ENCODE measurements at places on chromosomes 2 and 18.

GRCh38 chr2:121080013-121080772 is 204.8 kb downstream of the TFCP2L1 start:
- DNase-seq = peak; percentile 65

GRCh38 chr18:73355121-73355520 is 487.3 kb upstream of the NETO1 start:
- no peak for DNase-seq

GRCh38 chr2:211479536-211480150 is 923.2 kb downstream of the CPS1 start:
- DNase-seq = no peak

DNA sequence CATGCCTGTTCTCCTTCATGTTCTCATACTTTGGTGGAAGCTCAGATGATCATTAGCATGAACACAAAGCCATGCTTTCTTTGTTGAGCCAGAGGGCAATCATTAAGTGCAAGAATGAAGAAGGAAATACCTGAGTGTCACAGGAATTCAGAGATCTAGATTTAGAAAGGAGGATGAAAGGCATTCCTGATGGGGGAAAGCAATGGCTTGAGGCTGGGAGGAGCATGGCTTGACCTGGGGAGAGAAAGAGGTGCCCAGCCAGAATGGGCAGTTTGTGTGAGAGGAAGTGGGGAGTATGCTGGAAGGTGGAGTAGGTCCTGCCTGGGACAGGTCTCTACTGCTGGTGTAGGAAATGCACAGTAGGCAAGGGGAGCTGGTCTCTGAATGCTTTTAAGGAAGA is 35.1 kb downstream of the SLC4A3 start:
- peak; percentile 63 for DNase-seq

DNA sequence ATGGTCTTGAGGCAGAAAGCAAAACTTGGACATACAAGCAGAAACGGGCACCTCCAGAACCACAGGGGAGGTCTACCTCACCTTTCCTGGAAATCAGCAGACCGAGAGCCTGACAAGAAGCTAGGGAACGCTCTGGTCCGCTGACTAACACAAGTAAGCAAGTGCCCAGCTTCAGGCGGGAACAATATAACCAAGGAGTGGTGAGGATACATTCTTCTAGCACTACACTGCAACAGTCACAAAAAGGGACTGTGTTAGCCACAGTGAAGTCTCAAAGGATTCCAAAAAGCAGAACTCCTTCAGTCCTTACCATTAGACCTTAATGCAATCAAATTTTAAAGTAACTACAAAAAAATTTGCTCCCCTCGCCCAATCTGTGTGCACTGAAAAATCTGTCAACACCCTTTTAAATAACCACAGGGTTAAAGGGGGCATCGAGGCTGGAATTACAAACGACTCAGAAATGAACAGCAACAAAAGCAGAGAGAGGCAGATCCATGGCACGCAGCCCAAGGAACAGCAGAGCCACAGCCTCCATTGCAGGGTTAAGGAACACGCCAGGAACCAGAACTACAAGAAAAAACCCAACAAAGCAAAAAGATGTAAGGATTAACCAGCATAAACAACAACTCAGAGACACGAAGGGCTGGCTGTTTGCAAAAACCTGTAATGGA is 7.1 kb downstream of the THAP4 start:
- DNase-seq = no peak

GRCh38 chr2:69100220-69100723 is 87.3 kb downstream of the ANTXR1 start:
- DNase-seq = no peak

DNA sequence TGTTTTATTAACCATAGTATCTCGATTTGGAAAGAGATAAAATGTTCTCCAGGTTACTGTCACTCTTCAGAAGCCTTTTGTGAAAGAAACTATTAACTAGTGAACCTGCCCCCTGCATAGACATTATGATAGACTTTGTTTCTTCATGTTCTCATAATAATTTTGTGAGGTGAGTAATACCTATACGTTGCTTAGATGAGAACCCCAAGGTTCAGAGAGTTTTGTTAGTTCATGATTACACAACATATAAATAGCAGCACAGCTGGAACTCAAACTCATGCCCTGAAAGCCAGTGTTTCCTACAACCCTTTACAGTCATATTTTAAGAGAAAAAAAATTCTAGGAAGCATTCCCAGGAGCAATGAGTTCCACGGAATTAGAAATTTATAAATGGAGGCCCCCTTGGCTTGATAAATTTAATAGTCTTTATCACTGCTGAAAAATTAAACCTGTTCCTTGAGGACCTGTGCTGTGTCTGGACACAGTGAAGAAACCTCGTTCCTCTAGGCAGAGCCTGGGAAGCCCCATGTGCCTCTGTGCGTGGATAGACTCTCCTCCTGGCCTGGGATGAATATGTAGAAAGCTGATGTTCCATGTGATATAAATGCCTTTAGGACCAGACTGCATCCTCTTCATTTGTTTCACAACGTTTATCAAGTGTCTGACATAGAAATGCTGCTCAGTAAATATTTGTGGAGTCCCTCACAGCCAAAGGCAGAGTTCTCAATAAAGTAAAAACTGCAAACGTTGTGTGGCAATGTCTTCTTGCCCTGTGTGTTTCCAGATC is 1257.0 kb upstream of the GYPC start:
- DNase-seq = no peak

DNA sequence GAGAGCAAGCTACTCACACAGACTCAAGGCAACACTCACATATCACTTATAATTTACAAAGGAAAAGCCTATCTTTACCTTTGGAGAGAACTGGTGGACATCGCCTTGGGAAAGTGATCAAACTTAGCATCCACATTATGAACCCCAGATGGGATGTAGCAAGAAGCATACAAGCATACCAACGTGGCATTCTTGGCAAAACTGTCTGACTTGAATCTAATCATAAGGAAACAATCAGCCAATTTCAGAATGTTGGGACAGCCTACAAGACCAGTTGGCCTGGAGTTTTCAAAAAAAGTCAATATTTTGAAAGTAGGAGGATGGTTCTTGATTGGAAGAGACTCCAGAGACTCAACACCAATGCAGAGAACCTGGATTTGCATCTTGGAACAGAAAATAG is 79.1 kb upstream of the PMAIP1 start:
- DNase-seq = no peak

GRCh38 chr2:207698301-207698700 is 13.1 kb upstream of the CCNYL1 start:
- DNase-seq = no peak

DNA sequence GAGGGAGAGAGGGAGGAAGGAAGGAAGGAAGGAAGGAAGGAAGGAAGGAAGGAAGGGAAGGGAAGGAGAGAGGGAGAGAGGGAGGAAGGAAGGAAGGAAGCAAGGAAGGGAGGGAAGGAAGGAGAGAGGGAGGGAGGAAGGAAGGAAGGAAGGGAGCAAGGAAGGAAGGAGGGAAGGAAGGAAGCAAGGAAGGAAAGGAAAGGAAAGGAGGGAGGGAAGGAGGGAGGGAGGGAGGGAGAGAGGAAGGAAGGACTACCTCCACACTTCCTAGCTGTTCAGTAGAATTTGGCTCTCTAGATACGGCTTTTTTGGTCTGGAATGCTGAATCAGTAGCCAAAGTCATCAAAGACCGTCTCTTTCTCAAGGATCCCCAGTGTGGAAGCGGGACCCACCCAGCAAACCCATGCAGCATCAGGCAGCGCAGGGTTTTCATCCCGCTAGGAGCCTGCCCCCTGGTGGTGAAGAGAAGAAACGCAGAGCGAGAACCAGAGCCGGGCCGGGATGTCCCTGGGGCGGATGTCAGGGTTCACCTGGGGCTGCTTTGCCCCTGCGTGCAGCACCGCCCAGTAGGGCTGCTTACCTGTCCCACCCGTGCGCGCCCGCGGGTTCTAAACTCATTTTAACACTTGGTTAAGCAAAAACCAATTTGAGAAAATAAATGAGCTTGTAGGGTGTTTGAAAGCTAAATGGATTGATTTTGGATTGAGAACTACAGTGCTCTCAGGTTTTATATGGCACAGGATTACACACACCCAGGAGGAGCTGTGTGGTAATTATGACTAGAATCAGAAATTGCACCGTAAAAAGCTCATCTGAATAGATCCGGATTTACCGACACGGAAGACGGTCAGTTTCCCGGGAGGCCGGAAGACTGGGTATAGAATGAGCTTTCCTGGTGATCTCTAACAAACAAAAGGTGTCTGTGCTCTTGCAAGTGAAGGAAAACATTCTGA is 48.1 kb upstream of the ARL4C start:
- DNase-seq = peak; percentile 72

GRCh38 chr2:10453905-10454298 is 5.8 kb upstream of the ODC1 start:
- DNase-seq = no peak

GRCh38 chr2:54531558-54531957 is 75.4 kb downstream of the SPTBN1 start:
- DNase-seq = no peak

GRCh38 chr2:190069936-190070696 is 7.6 kb upstream of the MSTN start:
- DNase-seq = peak; percentile 33

DNA sequence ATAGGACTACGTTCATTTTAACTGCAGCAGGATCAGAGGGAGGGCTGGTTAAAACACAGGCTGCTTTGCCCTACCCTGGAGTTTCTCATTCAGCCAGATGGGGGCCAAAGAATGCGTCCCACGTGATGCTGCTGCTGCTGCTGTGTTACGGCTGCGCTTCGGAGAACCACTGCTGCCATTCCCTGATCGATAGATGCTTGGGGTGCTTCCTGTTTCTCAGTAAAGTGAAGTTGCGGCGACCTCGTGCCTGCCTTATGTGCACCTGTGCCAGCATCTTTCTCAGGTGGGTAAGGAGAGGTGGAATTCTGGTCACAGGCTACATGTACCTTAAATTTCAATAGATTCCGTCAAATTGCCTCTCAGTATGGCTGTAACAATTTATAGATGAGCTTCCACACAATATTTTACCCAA is 24.7 kb upstream of the TOGARAM2 start:
- DNase-seq = peak; percentile 82

GRCh38 chr2:195026261-195026660 is 630.8 kb upstream of the SLC39A10 start:
- no peak for DNase-seq

DNA sequence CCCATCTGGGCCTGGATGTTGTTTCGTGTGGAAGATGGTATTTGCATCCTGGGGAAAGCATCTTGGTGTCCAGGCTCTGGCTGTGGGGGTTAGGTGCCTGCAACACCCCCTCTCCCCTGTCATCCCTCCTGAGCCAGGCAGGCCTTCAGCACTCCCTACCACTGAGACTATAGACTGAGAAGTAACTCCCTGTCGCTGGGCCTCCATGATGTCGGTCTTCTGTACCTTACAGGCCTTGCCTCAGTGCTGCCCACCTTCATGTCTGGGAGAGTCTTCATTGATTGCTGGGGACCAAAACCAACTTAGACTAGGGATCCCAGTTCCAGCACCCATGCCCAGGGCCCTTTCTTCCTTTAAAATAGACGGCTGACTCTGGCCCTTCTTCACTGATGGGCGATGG is 33.1 kb upstream of the DNMT3A start:
- DNase-seq = no peak

DNA sequence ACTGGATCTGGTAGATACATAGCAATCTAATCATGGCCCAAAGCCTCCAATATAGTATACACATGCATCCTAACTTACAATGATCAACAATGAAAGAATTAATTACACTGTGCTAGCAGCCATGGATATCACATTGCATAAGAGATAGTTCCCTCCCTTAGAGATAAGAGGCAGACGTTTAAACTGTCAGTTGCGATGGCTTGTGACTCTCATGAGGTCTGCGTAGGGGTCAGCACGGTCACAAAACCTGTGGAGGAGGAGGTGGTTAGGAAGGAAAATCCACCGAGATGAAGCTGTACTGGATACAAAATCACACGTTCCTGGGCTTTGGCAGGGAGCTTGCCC is 800 bp upstream of the RALB start:
- no peak for DNase-seq

GRCh38 chr2:226600184-226600583 is 199.4 kb downstream of the IRS1 start:
- peak; percentile 15 for DNase-seq

- DNase-seq = no peak
Observed at GRCh38 chr2:120595739-120596138, 139.9 kb upstream of the GLI2 start.

DNA sequence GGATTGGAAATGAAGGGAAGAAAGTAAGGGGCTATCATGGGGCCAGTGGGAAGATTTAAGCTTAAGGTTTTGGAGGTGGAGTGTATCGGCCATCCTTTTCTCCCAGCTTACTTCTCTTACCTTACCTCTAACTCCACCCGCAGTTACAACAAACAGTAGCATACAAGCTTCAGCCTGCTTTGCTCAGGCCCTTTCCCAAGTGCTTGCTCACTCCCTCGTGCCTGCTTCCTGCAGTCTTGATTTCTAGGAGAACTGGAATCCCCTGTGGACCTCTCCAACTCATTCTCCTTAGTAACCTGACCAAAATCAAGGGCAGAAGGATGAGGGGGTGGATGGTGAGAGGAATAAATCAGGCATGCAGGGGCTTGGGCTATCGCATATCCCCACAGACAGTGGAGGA is 5.8 kb upstream of the LYG2 start:
- no peak for DNase-seq

DNA sequence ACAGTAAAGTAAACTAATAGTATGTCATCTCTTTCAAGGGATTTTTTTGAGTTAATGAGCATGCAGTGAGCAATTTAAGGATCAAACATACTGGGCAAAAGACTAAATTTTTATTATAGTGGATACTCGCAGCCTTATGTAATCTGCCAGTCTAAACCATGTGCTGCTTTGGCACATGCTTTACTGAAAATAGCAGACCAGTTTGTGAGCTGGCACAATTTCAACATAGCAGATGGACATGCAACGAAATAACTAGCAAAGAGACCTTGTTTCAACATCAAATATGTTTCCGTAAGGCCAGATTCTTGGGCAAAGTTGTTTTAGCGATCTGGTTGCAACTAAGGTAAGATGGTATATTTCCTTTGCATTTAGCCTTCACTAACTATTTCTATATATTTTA is 807.3 kb downstream of the NR4A2 start:
- no peak for DNase-seq

- no peak for DNase-seq
Observed at GRCh38 chr18:9321017-9321452, 13.5 kb upstream of the TWSG1 start.

GRCh38 chr2:138356178-138356577 is 145.4 kb upstream of the SPOPL start:
- DNase-seq = no peak

DNA sequence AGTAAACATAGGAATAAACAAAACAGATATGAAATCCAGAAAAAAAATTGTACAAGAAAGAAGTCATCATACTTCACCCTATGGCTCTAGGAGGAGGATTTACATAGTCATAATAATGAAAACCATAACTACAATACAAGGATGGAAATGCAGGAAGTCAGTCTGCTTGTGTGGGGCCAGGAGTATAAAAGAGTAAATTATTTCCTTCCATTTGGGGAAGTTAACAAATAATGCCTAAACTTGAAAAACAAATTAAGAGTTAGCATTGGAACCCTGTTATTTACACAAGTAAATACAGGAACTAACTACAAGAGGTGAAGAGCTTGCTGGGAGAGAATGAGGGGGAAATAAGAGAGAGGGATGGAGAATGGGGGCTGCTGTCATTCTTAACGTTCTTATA is 15.4 kb downstream of the TMEM163 start:
- DNase-seq = no peak

- no peak for DNase-seq
Observed at GRCh38 chr2:30150786-30151185, 4.0 kb downstream of the YPEL5 start.

GRCh38 chr2:101270700-101271259 is 18.1 kb downstream of the CNOT11 start:
- no peak for DNase-seq

- DNase-seq = no peak
Observed at GRCh38 chr2:211371465-211371864, 815.1 kb downstream of the CPS1 start.

GRCh38 chr18:62660691-62661090 is 54.6 kb upstream of the PHLPP1 start:
- DNase-seq = no peak
